ENCODE measurements at places on chromosomes 6 and 20.

DNA sequence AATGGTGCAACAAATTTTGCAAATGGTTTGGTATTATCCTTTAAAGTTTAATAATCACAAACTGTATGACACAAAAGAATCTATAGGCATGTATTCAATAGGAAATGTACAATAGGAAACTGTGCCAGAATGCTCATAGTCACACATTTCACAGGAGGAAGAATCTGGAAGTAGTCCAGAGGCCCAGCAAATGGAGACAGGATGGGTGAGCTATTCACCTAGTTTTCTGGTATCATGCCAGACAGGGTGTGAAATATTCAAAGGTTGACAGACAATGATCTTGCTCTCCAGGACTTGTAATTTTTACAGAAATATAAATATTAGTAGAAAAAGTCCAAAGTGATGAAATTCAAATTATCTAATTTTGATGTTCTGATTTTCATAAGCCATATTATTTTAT lies 520.1 kb upstream of the IMPG1 start:
- no peak for DNase-seq

DNA sequence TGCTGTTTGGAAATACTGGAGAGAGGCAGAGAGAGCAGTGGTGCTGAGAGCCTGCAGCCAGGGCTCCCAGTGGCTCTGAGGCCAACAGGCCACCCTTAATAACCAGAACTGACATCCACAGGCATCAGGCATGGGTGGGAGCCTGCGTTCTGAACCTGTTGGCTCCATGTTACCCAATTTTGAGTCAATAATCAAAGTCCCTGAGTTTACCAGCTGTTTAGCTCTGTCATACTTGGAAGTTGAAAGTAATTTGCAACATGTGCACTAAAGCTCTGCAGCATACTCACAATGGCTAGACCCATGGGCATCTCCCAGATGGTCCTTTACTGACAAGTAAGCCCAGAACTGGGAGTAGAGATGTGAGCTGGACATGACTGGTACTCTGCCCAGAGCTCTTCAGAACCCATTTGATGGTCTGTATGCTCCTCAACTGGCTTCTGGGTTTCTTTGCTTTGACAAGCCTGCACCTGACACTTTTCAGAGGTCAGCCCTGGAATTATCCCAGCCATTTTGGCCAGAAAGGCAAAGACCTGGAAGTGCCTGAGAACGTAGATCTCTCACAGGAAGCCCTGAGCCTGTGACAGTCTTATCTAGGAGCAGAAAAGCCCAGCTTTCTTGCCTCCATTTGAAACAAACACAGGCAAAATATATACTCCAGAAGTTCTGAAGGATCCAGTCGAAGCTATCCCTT lies 122.4 kb upstream of the CITED2 start:
- DNase-seq: no peak

- no peak for DNase-seq
Observed at GRCh38 chr6:158837684-158838625, 18.8 kb upstream of the EZR start.

- no peak for DNase-seq
Observed at GRCh38 chr20:6480328-6481200, 286.9 kb upstream of the BMP2 start.

DNA sequence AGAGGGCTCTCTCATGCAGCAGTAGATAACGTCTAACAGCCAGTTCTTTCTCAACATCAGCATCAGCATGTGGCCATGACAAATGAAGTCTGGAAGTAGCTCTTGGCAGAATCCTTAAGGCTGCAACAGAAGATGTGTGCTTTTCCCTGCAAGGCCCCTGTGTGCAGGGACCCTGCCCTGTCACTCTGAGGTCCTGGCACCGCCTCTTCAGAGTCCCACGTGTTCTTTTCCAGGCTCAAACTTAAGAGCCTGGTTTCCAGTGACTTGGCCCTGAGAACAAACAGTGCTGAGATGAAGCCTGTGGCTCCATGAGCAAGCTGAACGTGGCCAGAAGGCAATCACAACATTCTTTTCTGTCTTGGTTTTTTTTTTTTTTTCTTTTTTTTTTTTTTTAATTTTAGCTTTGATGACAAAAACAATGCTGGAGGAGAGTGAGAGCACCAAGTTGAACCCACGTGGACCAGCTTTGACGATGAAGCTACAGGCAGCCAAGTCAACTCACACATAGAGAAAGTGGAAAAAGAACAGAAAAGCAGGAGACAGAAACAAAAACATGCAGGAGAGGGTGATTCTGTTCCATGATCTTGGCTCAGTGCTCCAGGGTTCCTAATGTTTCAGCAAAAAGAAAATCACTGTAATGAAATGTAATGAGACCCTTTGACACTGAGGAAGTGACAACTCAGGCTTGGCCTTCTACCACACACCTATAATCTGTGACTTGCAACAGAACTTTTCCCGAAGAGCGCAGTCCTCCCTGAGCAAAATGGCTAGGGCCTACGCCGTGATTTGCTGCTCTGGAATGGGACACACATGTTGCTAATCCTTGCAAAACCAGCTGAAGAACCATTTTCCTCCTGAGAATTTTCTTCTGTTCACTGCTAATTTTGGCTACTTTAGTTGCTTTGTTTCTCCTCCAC lies 86.1 kb downstream of the FOXC1 start:
- DNase-seq: no peak
